Cerebellum (tissue), 4 donors: ENCODE measurements at places on chromosomes 3 and 15. TPM values are rescaled to one million over a fixed set of nuclear protein-coding genes. Genes with fewer than 3 reads are reported as not detected.

The SPG11 gene
- 116 TPM for total RNA-seq

The RRP9 gene
- 7.7 TPM for total RNA-seq

The SPTSSB gene
- total RNA-seq, result 8.3 TPM

The MASP1 gene
- 50.4 TPM for total RNA-seq

The IL5RA gene
- 3.1 TPM for total RNA-seq

The TUSC7 gene
- not detected for total RNA-seq

The ABHD14A gene
- 19.1 TPM for total RNA-seq

The PROS1 gene
- total RNA-seq, result 16.1 TPM

The UACA gene
- total RNA-seq, result 43.5 TPM

The SEMA5B gene
- 24.8 TPM for total RNA-seq

The SPESP1 gene
- 1.4 TPM for total RNA-seq

The PLA1A gene
- total RNA-seq, result 0.73 TPM

The EEF1AKMT4 gene
- 0.91 TPM for total RNA-seq

The GPR160 gene
- 3.9 TPM for total RNA-seq

The LSMEM2 gene
- total RNA-seq, result 0.36 TPM

The NOX5 gene
- total RNA-seq, result 0.09 TPM

The LRRC3B gene
- 130 TPM for total RNA-seq

The SPATA16 gene
- not detected for total RNA-seq

The PLAAT1 gene
- total RNA-seq, result 6.1 TPM

The RPP25 gene
- 1.7 TPM for total RNA-seq

The LOXL1 gene
- total RNA-seq, result 5.5 TPM

The IL20RB gene
- 0.45 TPM for total RNA-seq

The ROPN1 gene
- total RNA-seq, result not detected

The SI gene
- total RNA-seq, result 0.18 TPM

The MYH15 gene
- total RNA-seq, result 1.8 TPM

The CACNA2D3 gene
- total RNA-seq, result 5.4 TPM

The PRRT3 gene
- 5.5 TPM for total RNA-seq

The VGLL3 gene
- 2.5 TPM for total RNA-seq

The TRH gene
- total RNA-seq, result 16.4 TPM

The MEGF11 gene
- total RNA-seq, result 14.0 TPM

The PHLDB2 gene
- total RNA-seq, result 9.1 TPM

The GPR62 gene
- 0.18 TPM for total RNA-seq

The SERINC4 gene
- total RNA-seq, result not detected

The C3orf85 gene
- not detected for total RNA-seq

The TMEM212 gene
- total RNA-seq, result not detected

The PRSS50 gene
- 0.45 TPM for total RNA-seq

The TICRR gene
- total RNA-seq, result 5.7 TPM

The DAPK2 gene
- total RNA-seq, result 2.9 TPM

The PLSCR2 gene
- total RNA-seq, result not detected

The JMJD7 gene
- 1.6 TPM for total RNA-seq
